Stimulated activated CD8-positive, alpha-beta memory T cell treated with anti-CD3 and anti-CD28 coated beads, Interleukin-4, amount 100 ng/mL, for 4 hours (primary cell): ENCODE measurements at places on chromosomes 6 and 20.

DNA sequence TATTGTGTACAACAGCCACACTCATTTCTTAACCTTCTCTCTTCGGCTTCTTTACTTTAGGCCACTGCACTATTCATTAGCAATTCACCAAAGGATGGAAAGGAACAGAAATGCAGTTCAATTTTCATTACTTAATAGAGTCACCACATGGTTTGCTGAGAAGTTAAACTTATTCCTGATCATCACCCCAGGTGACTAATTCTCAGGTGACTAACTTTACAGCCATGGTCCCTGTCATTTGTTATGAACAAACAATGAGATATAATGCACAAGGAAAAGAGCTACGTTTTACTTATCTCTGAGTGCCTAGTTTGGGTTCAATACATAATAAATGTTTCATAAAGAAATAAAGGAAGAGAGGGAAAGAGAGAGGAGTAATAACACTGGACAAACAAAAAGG is 45.8 kb upstream of the DST start:
- DNase-seq = no peak

DNA sequence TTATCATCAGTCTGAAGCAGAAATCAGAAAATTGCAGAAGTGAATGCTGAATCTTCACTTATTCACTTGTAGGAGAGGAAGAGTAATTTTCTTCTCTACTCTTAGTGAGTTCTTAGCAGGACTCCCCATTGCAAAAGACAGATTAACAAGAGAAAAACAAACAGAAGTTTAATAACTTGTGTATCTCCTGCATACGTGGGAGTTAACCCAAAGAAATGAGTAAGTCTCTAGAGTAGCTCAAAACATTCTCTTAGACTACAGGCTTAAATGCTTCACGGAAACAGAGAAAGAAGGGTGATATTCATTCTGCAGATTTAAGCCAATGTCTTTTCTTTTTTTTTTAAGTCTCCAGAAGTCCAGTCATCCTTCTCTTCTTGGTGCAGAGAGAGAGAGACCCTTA is 97.9 kb upstream of the TMEM181 start:
- DNase-seq = no peak

- DNase-seq = no peak
Observed at GRCh38 chr20:37552415-37552814, 24.7 kb upstream of the BLCAP start.

- DNase-seq = no peak
Observed at GRCh38 chr20:62931464-62931863, 5.2 kb upstream of the DIDO1 start.

DNA sequence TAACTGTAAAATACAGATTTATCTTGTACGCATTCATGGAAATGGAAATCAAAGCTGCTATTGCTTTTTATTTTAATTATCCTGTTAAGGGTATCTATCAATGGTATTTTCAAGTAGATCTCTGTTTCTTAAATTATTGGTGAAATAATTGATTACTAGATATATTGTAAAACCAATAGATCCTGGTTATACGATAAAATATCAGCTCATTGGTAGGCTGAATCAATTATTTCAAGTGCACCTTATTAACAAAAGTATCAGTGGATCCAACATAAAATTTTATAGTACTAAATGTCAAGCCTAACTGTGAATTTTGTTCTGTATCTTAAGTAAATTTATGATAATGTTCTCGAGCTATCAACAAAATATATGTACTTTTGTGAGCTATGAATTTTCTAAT is 21.8 kb downstream of the PARD6B start:
- DNase-seq = no peak

- no peak for DNase-seq
Observed at GRCh38 chr20:10217721-10218410, 764 bp upstream of the SNAP25 start.

- DNase-seq = no peak
Observed at GRCh38 chr20:20139403-20139802, 87.1 kb downstream of the CFAP61 start.

DNA sequence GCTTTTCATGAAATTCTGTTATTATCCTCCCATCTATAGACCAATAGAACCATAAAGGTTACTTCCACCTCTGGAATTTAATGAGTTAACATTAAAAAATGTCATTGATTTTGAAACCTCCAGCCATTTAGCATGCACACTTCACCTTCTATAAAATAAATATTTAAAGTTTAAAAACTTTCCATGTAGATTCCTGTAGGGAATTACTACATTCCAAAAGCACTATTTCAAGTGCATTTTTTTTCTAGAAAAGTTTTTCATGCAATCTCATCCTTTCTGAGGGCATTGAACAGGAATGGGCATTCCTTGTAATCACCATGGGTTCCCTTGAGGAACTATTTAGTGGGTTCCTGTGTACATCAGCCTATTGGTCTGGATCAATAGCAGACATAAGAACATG is 253.8 kb upstream of the RIN2 start:
- no peak for DNase-seq

DNA sequence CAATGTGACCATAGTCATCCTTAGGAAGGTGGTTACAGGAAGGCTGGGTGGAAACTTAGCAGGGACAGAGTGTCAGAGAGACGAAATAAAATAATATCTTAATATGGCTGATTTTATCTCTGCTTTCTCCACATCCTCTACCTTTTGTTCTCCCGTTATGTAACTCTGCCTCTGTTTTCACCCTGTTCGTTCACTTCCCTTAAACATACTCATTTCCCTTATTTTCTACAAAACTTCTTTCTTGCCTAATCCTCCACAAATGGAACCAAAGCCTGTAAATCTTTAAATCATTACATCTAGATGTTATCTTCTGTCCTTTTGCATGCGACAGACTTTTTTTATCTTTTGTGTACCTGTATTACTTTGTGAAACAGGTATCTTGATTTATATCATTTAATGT is 23.3 kb upstream of the CRIP3 start:
- DNase-seq = no peak

DNA sequence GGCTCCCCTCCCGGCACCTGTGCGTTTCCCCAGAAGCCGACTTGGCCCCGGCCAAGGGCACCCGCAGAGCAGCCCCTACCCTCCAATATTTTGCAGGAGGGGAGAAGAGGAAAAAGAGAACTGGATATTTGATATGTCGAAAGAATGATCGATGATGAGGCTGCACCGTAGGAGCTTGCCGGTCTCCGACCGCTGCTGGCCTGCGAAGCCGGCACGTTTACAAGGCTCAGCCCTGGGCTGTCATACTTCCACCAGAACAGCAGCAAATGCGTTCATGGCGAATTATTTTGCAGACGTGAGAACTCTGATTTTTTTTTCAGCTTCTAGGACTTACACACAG is 296.7 kb downstream of the TFAP2C start:
- no peak for DNase-seq

DNA sequence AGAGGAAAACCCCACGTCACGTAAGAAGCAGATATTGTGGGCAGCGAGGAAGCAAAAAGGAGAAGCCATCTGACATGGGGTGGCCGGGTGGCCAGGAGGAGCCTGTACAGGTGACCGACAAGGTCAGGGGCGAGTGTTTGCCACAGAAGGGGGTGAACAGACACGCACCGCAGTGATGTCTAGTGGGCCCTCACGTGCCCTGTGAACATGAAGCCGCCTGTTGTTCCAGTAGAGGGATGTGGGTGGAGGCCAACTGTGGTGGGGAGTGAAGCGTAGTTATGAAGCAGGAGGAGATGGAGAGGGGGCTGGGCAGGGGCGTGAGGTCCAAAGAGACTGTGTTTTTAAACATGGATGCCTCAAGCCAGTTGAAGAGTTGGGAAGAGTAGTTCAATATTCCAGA is 20.5 kb downstream of the MYT1 start:
- DNase-seq = no peak

GRCh38 chr6:7241160-7241559 is 71.8 kb downstream of the SSR1 start:
- no peak for DNase-seq

DNA sequence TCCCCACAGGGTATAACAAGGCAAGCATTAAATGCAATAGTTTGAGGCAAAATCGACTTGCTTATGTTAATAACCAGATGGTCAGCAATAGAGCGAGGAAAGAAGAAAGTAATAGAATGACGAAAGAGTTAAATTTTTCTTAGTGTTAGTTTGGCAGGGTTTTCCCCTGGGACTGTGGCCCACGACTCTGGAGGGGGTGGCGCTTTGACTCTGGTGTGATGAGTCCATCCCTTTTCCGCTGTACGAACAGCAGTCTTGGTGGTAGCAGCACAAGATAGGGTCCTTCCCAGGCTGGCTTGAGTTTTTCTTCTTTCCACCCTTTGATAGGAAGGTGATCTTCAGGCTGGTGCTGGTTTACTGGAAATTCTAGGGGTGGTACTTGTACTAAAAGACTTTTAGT is 69.2 kb upstream of the GMDS start:
- no peak for DNase-seq

GRCh38 chr20:35129647-35130069 is 17.5 kb downstream of the EDEM2 start:
- no peak for DNase-seq

DNA sequence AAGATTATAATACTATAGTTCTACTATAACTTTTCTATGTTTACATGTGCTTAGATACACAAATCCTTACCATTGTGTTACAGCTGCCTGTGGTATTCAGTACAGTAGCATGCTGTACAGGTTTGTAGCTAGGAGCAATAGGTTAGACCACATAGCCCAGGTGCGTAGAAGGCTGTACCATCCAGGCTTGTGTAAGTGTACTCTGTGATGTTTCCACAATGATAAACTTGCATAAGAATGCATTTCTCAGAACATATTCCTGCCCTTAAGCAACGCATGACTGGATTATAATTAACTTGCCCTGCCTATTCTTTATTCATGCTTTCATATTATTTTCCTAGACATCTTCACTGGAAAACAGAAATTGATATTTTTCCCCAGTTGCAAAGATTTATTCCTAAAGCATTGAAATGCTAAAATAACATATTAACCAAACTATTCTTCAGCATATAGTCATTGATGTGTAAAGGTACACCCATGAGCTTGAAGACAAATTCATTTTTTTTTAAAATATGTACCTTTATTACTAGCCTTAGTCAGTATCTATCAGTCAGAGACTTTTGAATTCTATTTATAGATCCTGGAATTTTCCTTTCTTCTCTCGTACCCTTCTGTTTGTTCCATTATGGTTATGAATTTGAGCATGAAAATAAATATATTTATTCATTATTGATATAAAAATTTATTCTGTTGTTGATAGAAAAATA is 7.2 kb upstream of the CTAGE9 start:
- no peak for DNase-seq

DNA sequence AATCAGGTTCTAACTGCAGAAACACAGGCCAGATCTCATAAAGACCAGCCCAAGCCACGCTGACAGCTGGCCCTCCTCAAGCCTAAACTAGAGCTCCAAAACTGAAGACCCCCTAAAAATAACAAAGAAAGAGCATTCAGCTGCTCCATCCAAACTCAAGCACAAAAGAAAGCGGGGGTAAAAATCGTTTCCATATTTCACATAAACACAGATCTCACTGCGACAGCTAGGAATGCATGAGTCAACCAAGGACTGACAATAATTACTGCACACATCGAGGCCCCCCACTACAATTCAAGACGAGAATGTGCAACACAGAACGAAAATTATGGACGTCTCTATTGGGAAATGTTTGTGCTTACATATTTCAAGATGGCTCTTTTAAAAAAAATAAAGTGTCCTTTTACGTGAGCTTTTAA is 31.1 kb downstream of the CNKSR3 start:
- no peak for DNase-seq
